ENCODE measurements at places on chromosomes 3 and 15.

DNA sequence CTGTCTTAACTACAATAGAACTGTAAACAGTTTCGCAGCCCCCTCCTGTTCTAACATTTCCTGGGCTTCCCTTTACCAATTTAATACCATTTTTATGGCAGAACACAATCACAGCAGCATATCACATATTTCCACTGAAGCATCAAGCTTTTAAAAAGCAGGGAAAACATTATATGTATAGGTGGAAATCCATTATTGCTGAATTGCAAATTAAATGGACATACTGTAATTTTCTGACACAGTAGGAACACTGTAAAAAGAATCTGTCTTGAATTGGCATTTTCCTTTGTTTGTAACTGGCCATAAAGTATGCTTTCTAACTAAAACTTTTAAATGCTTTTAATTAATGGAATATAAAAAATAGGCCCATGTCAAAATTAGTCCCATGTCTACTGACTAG lies 1385.8 kb downstream of the SI start:
- no peak for DNase-seq

- DNase-seq, result no peak
Measured at GRCh38 chr3:187027531-187028278, 97.4 kb downstream of the ST6GAL1 start.

DNA sequence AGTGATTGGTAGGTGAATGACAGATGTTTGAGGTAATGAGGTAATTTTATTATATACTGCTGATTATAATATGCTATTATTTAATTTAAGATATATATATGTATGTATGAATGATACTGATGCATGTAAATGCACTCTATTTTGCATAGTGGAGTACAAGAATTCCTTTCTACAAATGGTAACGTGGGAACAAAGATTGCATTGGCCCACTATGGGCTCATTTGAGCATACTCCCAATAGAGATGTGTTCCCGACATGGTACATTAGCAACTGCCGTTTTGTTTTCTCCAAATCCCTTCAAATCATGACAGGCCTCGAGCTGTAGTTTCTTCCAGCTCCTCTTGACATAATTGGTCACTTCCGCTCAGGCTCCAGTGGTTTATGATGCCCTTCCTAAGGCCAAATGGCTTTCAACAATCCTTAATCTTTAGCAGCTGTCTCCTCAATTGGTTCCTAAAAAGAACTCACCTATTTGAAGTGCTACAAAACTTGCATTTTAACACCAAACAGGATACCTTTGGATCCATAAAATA lies 266.1 kb downstream of the ADAMTSL3 start:
- no peak for DNase-seq

DNA sequence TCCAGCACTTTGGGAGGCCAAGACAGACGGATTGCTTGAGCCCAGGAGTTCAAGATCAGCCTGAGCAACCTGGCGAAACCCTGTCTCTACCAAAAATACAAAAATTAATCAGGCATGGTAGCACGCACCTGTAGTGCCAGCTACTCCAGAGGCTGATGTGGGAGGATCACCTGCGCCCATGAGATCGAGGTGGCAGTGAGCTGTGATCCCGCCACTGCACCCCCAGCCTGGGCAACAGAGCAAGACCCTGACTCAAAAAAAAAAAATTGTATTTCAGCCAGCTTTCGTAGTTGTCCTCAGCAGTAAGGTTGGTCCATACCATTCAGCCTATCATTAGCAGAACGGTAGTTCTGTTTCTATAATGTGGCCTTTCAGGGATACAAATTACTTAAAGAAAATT lies 66.6 kb upstream of the FURIN start:
- DNase-seq, result no peak

DNA sequence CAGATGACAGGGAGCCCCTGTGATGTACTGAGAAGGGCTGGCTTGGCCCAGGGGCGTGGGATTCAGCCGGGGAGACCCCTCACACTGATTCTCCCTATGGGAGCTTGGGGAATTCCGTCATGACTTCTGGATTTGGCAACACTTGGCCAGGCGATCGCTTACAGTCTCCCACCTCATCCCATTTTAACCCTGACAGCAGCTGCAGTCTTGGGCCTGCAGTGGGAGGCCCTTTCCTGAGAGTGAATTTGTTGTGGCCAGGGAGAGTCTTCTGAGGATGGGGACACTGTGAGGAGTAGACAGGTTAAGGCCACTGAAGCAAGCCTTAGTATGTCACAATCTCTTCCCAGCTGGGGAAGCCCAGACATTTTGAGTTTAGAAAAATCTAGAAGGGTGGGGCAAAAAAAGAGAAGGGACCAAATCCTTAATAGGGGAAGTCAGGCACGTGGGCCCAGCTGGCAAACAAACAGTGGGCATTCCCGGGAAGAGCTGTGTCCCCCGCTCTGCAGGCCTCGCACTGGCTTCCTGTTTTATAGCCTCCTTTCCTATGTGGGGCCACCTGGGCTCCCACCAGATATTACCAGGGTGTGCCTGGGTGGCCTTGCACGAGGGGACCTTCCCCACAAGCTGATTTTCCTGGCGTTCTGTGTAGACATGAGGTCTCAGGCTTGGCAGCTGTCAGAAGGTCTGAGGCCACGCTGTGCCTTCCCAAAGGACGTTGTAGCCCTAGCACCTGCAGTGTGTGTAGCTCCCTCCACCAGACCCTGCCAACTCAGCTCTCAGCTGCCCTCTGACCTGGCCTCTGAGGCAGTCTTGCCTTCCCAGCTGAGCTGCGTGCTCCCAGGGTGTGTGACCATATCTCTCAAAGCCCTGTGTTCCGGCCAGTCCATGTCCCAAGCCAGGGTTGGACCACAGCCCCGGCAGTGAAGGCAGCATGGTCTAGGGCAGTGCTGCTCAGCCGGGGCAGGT lies 64.5 kb downstream of the FEM1B start:
- no peak for DNase-seq

DNA sequence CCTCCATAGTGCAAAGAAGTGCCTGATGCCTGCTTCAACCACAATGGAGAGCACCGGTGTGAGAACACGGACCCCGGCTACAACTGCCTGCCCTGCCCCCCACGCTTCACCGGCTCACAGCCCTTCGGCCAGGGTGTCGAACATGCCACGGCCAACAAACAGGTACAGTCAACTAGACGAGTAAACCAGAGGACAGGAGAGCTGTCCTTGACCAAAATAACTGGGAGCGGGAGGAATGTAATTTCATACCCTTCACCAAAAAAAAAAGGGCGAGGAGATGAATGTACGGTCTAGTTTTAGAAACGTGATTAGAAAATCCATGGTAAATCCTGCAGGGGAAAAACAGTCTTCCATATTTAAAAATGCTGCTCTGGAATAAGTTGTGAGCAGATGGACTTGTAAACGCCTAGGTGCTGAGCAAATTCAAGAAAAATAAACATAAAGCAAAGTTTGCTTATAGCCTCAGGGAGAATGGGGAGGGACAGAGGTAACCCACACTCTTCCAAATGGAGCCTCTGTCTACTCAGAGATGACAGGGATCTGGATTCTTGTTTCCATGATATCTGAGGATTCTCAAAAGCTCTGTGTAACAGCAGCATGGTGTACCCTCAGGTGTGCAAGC lies 8.4 kb downstream of the THBS1 start:
- DNase-seq, result no peak

GRCh38 chr3:123342631-123343080 lies 106.2 kb downstream of the ADCY5 start:
- DNase-seq, result no peak

DNA sequence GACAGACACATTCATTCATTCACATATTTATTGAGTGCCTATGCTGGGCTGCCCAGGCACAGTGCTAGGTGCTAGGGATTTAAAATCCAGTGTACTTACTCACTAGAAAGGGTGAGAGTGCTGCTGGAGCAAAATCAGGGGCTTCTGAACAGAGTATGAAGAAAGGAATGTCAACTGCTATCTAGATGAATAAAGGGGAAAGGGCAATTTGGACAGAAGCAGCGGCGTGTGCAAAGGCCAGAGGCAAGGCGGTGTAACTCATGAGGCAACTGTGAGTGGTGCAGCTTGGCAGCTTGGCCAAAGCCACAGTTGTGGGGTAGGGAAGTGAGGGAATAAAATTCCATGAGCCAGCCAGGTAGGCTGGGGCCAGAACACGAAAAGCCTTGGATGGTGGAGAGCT lies 76.7 kb downstream of the RAD18 start:
- DNase-seq, result no peak

DNA sequence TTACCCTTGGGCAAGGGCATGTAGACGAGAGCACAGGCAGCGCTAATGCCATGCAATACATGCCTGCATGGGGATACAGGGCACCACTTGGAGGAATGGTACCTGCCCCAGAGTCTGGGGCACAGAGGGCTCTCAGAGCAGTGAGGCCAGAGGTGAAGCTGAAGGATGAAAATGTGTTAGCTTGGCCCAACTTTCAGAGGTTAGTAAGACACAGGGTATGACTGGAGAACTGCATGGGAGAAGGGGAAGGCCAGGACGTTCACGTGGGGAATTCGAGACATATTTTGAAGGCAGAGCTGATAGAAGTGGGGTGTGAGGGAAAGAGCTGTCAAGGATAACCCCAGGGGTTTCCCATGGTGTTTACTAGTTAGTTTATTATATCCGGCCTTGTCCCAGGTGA lies 19.6 kb downstream of the CSRNP1 start:
- DNase-seq, result no peak
